ENCODE measurements at places on chromosomes 11 and 22. TPM values are rescaled to one million over a fixed set of nuclear protein-coding genes. Genes with fewer than 3 reads are reported as not detected.
A peak's percentile ranks its signal among the peaks of the same experiment; 100 is the strongest.

The LRRC51 gene
- 9.2 TPM for total RNA-seq

GRCh38 chr11:124865902-124866851 is 945 bp downstream of the ROBO3 start:
- H3K4me3 ChIP-seq: no peak overlapping the region
- H3K27me3 ChIP-seq: peaks cover 92% of the 10 kb centered on the region
- H3K36me3 ChIP-seq: no peaks in the 10 kb centered on the region
- no peak overlapping the region for H3K27ac ChIP-seq

- H3K27me3 ChIP-seq: no peaks in the 10 kb centered on the region
- no peak overlapping the region for H3K4me3 ChIP-seq
- H3K27ac ChIP-seq: no peak overlapping the region
- no peaks in the 10 kb centered on the region for H3K4me1 ChIP-seq
- no peaks in the 10 kb centered on the region for H3K36me3 ChIP-seq
Observed at GRCh38 chr11:83438438-83438837, 152.3 kb upstream of the CCDC90B start.

DNA sequence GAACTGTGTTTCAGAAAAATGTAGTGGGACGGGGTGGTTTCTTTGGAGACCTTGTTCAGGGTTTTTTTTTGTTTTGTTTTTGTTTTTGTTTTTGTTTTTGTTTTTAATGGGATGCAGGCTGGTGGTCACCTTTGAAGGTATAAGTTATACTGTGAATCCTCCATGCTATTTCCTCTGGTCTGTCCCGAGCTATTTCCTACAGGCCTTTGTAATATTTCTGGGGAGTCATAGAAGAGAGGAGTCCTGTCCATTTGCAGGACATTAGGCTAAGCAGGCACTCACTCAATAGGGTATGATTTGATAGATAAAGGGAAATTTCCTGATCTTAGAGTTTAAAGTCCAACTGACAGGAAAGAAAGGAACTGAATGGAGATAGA is 78.0 kb downstream of the TRAF6 start:
- no peak for DNase-seq
- H3K4me3 ChIP-seq: no peak overlapping the region
- H3K36me3 ChIP-seq: peaks cover 21% of the 10 kb centered on the region

DNA sequence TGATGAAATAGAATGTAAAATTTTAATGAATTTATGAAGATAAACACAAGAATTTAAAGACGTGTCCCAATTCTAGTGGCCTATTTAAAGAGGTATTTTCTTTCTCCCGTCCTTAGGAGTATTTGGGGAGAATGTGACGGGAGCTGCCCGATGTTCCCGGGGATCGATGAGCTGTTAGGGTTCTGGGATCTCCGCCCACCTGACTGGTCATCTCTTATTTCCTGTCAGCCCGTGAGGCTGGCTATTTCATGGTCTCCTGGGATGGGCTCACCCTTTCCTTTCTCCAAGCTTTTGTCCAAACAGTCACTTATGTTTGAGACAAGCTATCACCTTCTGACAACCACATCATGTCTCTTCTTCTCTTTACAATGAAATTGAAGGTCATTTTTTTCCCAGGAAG is 16.9 kb upstream of the CLMP start:
- peaks cover 60% of the 10 kb centered on the region for H3K27me3 ChIP-seq
- no peak overlapping the region for H3K4me3 ChIP-seq
- H3K4me1 ChIP-seq: no peaks in the 10 kb centered on the region
- no peaks in the 10 kb centered on the region for H3K36me3 ChIP-seq
- no peak overlapping the region for H3K27ac ChIP-seq

DNA sequence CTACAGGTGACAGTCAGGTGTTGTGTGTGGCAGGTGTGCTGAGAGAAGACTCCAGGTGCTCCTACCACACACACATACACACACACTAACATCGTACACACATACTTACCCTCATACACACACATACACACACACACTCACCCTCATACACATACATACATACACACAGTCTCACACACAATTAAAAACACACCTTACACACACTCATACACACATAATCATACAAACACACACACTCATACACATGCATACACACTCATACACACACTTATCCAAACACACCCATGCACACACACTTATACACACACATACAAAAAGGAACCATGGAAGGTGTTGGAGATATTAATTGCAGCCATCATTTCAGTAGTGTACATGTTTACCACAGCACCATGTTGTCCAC is 4.6 kb downstream of the KRTAP5-3 start:
- no peaks in the 10 kb centered on the region for H3K4me1 ChIP-seq
- no peak overlapping the region for H3K27ac ChIP-seq
- H3K36me3 ChIP-seq: no peaks in the 10 kb centered on the region
- H3K4me3 ChIP-seq: no peak overlapping the region

GRCh38 chr11:86983021-86983488 is 27.9 kb upstream of the FZD4 start:
- no peaks in the 10 kb centered on the region for H3K36me3 ChIP-seq
- no peak overlapping the region for H3K4me3 ChIP-seq
- no peak overlapping the region for H3K27ac ChIP-seq
- DNase-seq: no peak

DNA sequence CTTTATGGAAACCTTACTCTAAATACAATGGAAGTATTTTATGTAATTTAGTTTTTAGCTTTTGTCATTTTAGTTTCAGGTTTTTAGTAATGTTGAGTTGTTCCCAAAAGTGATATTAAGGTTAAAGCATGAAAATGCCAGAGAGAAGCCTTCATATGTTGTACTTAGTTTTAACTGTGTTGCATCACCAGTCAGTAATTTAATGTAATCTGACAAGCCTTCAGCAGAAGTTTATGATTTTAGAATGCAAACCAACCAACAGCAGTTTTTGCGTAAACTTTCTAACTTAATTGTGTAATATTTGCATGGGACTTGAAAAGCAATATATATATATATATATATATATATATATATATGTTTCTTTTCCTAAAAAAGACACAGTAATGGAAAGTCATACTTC is 110.6 kb downstream of the MSANTD4 start:
- DNase-seq: no peak
- H3K27ac ChIP-seq: no peak overlapping the region
- H3K27me3 ChIP-seq: no peaks in the 10 kb centered on the region
- H3K4me3 ChIP-seq: no peak overlapping the region
- H3K36me3 ChIP-seq: no peaks in the 10 kb centered on the region

DNA sequence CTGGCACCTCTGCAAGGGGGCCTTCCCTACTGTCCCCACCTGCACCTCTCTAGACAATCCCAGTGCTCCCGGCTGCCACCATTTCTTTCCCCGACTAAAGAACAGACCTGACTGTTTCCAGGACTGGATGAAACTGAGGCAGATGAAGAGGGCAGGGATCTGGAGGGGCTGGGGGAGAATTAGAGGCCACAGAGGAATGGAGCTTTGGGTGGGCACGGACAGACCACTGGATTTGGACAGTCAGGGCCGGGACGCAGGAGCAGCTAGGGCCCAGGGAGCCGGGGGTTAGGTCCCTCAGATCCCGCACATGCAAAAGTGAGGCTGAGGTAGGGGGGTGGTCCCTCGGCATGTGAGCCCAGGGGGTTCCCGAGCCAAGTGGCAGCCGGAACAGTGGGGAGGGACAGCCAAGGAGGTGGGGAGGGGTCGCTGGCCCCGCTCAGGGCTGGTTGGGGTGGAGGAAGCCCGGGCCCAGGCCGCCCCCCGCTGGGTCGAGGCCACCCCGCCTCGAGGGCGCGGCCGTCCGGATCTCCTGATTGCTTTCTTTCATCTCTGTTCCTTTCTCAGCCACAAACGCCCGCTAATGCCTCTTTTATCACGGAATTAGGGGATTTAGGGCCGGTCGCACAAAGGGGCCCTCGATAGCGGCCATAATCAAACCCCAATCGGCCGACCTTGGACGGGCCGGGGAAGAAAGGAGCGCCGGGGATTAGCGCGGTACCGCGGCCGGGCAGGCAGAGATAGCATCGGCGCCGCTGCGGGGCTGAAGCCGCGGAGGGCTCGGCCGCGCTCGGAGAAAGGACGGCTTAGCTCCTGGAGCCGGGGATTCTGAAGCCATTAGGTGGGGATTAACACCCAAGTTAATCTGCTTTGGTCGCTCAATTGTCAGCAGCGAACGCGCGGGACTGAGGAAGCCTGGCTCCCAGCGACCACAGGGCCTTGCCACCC is 9.3 kb downstream of the SLC25A1 start:
- no peak for DNase-seq
- peak overlapping the region; percentile 45 for H3K4me3 ChIP-seq
- peaks cover 11% of the 10 kb centered on the region for H3K36me3 ChIP-seq
- H3K27ac ChIP-seq: no peak overlapping the region
- H3K4me1 ChIP-seq: peaks cover 21% of the 10 kb centered on the region
- H3K27me3 ChIP-seq: peaks cover 32% of the 10 kb centered on the region

DNA sequence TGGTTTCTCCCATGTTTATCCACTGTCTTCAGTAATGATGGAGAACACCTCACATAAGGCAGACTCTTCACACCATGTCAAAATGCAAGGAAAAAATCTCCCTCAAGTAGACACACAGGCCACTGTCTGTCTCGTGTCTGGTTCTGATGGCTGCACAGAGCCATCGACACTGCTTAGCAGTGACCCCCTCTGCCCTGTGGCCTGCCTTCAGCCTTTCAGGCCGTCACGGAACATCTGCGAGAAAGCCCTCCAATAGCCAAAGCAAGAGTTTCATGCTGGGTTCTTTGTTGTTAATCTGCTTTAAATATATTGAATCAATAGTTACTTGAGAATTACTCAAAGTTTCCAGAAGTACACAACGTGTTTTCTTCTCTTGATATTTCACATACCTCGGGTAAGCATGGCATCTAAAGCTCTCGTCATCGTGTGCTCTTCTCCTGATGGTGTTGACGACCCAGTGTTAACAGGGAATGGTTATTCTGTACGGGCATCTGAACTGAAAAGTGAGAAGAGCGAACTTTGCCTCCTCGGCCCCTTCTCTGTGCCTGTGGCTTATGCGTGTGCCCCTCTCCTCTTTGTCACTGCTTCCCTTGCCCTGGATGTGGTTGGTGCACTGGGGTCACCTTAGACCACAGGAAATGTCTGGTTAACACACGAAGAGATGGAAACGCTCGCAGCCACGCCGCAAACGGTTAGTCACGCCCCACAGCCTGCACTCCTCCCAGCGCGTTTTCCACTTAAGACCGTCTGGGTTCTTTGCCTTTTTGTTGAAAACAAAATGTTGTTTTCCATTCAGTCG is 33.4 kb upstream of the CTTN start:
- H3K4me3 ChIP-seq: peak overlapping the region; percentile 70
- H3K27me3 ChIP-seq: no peaks in the 10 kb centered on the region
- peaks cover 31% of the 10 kb centered on the region for H3K4me1 ChIP-seq
- DNase-seq: peak; percentile 68
- H3K27ac ChIP-seq: peak overlapping the region; percentile 94

- peaks cover 14% of the 10 kb centered on the region for H3K4me1 ChIP-seq
- DNase-seq: no peak
- H3K27me3 ChIP-seq: peaks cover 15% of the 10 kb centered on the region
- no peaks in the 10 kb centered on the region for H3K36me3 ChIP-seq
Observed at GRCh38 chr11:130074736-130075135, 5.0 kb downstream of the APLP2 start.

DNA sequence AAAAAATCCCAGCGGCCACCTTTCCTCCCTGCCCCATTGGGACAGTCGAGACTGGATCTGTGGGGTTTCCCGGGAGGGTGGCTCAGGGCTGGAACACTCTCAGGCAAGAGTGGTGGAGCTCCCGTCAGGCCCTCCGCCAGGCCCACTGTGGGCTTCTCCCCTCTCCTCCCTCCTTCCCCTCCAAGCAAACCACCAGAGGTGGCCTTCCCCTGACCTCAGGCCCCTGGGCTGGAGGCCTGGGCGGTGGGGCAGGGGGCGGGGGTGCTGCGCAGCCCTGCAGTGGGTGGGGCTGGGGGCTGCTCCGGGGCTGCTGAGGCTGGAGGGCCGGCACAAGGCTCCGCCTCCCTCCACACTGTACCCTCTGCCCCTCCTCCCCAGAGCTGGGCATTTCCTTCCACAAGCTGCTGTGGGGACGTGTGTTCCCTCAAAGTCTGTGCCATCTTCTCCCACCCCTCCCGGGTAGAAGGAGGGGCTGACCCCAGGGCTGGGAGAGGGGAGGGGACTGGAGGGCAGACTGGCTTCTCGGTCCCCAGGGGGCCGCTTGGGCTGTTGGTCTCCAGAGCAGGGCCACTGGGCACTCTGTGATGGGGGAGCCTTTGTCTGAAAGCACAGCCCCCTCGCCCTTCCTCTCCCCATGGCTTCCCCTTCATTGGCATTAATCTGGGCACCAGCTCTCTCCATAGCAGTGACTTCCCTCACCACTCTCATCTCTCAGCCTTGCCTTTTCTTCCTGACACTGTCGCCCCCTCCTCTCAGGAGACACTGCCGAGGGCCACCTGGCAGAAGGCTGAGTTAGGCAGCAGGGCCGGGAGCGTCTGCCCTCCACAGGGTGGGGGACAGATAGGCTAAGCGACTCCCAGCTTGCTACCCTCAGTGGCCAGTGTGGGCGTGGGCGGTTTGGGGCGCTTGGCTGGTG is 7.1 kb downstream of the RCOR2 start:
- H3K36me3 ChIP-seq: peaks cover 24% of the 10 kb centered on the region
- H3K27ac ChIP-seq: no peak overlapping the region
- no peak overlapping the region for H3K4me3 ChIP-seq

DNA sequence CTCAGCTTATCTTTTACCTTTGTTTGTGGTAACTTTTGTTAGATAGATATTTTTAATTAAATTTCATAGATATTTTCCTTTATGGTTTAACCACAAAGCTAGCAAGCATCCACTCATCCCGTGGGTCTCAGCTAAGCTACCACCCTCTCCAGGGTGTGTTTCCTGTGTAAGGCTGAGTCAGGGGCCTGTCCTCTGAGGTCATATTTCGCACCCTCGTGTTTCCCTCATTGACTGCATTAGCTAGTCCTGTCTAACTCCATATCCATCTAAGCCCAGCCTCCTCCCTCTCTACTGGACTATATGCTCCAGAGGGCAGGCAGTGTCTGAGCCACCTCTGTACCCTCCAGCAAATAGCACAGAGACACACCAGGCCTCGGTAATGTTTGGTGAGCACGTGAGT is 16.7 kb downstream of the XRRA1 start:
- DNase-seq: no peak
- peaks cover 22% of the 10 kb centered on the region for H3K36me3 ChIP-seq
- no peak overlapping the region for H3K4me3 ChIP-seq
- H3K27ac ChIP-seq: peak overlapping the region; percentile 50
- peaks cover 23% of the 10 kb centered on the region for H3K4me1 ChIP-seq

GRCh38 chr11:82234256-82234655 is 499.4 kb downstream of the FAM181B start:
- no peaks in the 10 kb centered on the region for H3K27me3 ChIP-seq
- no peak overlapping the region for H3K4me3 ChIP-seq
- no peaks in the 10 kb centered on the region for H3K4me1 ChIP-seq
- no peak overlapping the region for H3K27ac ChIP-seq
